NCI-H345 (cell line): ENCODE measurements at places on chromosomes 4 and X.

GRCh38 chr4:6804082-6804752 is 21.7 kb downstream of the KIAA0232 start:
- DNase-seq: no peak

DNA sequence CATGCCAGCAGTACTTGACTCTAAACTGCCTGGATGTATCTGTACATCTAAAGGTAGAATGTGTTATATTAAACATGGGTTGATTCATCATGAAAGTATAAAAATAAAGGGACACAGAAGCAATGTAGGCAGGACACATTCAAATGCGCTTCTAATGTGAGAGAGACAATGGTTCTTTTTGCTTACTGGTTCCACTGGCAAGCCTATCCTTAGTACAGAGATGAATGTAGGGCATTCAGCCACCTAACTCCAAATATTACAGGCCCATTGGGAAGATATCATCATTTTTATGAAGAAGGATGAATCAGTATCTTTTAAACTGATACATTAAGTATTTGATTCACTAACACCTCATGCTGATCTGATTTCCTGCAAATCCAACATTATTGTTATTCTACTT is 18.0 kb downstream of the CDKL2 start:
- no peak for DNase-seq

- DNase-seq: no peak
These were observed 22.9 kb upstream of the FRMPD4 start for GRCh38 chrX:12115377-12115776.

DNA sequence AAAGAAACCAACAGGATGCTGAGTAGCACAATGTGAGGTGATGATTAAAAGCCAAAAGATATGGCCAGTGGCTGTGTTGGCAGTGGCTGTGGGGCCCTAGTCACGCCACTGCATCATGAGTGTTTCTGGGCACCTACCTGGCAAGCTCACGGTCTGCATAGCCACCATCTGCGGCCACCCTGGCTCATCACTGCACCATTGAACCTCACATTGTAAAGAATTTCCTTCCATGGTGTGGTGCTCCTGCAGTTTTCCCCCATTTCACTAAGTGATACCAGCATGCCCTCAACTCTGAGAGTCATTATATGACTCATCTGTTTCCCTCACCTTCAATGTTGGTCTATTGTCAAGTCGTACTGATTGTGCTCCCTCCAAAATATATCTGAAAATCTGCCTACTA is 45.5 kb upstream of the CLNK start:
- no peak for DNase-seq

DNA sequence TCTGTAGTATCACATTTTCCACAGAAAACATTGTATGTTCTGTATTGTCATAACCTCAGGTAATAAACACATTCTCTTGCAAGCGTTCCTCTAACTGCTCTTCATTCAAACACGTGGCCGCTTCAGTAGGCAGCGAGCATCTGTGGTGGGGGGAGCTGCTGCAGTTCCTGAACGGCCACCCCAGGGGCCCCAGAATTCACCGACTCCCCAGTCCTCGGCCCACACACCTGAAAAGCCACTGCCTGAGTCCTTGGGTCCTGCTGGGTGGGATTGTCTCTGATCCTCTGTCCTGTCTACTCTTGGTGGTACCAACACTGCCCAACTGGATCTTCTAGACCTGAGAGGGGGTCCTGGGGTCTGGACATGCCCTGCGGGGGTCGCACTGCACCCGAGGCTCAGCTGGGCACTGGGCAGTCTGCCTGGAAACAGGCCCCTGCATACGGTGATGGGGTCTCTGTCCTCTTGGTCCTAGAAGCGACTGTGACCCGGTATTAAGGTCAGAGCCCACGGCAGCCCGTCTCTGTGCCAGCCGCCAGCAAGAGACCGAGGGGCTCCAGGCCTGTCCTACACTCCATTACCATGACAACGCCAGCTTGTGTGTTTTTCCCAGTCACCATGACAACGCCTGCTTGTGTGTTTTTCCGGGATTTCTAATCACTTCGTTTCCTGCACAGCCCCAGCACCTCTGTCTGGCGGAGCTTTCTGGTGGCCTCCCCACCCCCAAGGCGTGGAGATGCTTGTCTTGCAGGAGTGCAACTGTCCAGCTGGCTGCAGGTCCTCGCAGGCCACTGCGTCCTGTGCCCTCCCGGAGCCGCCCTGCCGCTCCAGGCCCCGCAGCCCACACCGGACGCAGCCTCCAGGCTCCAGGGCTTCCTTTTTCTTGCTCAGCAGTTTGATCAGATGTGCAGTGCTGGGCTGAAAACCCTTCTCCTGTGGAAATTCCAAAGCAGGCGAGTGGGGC is 16.0 kb downstream of the CTBP1 start:
- no peak for DNase-seq

DNA sequence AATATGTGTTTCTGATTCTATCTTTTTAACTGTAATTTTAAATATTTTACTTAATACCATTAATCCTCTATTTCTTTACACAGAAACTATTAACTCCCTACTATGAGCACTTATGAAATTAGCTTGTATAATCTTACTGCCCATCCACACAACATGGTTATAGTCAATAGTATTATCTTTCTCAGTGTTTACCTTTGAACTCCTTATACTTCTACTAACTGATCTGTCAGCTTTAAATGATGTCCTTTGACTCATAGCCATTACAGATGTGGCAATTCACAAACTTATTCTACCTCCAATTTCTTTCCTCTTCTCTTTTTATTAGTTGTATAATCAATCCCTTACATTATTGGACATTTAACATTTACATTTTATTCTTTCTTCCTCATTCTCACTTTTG is 5.5 kb downstream of the SEC31A start:
- DNase-seq: no peak

DNA sequence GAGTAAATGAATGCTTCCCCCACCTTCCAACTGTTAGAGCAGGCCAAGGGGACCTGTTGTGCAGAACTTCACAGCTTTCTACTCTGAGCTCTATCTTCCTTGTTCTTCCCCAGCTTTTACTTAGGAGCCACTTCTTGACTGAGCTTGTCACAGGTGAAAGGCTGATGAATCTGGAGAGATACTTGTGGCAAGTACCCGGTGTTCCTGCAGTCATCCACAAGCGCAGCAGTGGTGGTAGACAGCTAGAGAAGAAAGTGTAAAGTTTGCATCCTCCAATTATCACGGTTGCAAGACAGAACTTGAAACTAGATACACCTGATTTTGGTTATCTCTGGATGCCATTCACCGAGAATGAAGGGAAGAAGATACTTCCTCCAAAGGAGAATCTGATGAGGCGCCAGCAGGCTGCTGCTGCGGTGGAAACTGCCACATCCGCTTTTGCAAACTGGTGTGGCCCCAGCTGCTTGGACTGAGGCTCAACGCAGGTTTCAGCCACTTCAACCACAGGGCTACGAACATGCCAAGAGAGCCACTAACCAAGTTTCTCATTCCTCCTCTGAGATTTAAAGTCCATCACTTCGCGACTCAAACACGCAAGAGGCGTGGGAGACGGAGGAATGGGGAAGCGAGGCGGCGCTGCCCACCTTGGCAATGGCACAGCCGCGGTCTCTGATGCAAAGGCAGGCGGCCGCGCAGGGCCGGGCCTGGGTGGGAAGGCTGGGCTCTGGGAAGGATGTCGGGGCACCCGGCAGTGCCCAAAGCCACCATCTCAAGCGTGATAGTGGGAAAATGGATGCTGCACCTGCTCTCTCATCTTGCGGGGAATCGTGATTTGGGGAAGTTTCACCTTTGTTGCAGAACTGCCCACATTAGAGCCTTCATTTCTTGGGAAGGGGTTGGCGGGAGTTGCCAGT is 1.3 kb upstream of the FHIP1A start:
- no peak for DNase-seq

DNA sequence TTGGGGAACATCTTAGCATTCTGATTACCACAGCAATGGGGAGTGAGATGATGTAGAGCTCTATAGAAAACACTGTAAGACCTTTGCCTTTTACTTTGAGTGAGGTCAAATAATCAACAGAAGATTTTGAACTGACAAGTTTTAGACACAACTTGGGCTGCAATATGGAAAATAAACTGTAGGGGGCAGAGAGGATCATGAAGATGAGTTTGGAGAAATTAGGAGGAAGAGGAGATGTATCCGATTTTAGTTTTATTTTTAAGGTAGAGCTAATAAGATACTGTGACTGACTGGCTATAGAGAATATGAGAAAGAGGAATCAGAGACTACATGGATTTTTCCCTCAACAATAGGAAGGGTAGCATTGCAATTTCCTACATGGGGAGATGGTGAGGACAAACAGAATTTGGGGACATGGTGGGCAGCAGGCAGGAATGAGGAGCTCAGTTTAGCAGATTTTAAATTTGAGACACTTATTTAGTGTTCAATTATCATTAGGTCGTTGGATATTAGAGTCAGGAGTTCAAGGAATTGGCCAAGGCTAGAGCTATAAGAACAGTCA is 563.1 kb downstream of the INPP4B start:
- no peak for DNase-seq

DNA sequence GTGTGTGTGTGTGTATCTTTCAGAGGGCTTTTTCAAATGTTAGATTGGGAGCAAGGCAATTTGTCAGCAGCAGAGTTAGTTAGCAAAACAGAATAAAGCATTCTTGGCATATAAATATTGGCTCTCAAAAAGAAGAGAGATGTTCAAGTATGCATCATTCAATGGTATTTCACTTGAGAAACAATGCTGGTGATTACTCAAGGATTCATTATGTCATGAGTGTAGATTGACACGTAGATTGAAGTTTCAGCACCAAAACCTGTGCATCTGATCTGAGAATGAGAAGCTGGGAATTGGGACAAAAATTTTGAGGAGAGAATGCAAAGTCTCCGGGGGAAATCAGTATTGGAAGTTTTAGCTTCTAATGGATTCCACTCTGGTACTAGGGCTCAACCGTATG is 241.4 kb downstream of the FRMPD4 start:
- no peak for DNase-seq

DNA sequence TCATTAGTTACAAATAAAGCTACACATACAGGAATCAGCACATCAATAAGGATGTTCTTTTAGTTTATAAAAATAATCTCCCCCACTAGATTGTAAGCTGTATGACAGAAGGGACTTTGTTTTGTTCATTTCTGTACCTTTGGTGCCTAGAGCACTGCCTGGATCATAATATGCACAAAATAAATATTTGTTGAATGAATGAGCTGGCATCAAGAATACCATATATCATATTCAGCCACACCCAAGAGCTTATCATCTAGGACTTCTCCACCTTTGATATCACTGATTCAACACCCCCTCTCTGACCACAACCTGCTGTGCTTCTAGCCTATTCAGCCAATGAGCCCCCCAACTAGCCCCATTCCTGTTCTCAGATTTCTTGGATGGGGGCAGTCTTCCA is 10.6 kb downstream of the SYTL4 start:
- DNase-seq: no peak

- DNase-seq: no peak
These were observed 77.9 kb downstream of the EGF start for GRCh38 chr4:109990261-109991257.

DNA sequence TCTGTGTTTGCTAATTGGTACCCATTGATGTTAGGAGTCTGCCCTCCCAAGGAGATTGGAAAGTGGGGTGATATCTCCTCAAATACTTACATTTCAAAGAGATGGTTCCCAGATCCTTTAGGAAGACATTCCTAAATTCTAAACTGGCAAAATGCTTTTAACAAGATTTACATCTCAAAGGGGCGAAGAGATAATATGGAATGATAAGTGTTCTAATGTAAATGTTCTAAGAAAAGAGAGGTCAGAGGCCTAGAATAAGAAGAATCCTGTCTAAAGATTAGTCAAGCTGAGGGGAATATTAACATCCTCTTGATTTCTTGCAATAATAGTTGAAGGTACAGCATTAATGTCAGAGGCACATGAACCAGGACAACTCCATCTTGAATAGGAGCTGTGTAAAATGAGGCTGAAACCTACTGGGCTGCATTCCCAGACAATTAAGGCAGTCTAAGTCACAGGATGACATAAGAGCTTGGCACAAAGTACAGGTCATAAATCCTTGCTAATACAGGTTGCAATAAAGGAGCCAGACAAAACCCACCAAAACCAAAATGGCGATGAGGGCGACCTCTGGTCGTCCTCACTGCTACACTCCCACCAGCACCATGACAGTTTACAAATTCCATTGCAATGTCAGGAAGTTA is 2248.1 kb downstream of the ARAP2 start:
- no peak for DNase-seq

- DNase-seq: no peak
These were observed 274.9 kb upstream of the GK2 start for GRCh38 chr4:79682801-79683530.

DNA sequence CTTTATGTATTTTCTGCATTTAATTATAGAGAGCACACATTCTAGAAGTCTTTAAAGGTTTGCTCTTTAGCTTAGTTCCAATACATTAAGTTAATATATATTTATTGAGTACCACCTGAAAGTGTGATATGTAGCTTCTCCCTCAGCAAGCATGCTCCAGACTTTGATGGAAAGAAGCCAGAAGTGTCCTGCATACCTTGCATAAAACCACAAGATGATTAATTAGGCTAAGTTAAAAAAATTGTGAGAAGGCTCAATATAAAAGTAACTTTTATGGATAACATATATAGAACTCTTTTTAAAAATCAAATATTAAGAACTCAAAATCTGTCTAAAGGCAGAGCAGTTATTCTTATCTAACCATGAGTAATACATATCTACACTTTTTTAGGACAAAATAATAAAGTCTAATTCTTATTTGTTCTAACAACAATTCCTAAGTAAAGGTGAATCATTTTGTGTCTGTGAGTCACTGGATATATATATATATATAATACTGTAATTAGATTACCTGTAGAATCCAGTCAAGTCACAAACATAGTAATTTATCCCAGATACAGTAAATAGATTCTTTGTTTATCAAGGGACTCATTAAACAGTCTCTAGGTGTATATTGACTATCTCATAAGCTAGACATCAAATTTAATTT is 51.2 kb downstream of the INTS12 start:
- no peak for DNase-seq

DNA sequence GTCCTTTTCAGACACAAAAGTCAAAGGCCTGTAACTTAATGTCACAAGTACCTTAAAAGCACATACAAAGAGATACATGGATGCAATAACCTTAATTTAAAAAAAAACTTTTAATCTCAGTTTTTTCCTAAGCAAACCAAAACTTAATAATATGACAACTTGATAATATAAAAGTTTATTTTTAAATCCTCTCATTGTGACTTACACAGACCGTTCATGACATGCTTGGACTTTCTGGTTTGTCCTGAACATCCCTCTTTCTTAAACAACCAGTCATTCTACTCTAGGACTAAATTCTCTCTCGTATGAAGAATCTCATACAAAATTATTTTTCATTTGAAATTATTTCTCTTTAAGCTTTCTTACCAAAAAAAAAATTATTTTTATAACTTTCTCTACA is 43.1 kb upstream of the CYP2U1 start:
- DNase-seq: no peak
